ENCODE measurements at places on chromosomes 2 and 18.

DNA sequence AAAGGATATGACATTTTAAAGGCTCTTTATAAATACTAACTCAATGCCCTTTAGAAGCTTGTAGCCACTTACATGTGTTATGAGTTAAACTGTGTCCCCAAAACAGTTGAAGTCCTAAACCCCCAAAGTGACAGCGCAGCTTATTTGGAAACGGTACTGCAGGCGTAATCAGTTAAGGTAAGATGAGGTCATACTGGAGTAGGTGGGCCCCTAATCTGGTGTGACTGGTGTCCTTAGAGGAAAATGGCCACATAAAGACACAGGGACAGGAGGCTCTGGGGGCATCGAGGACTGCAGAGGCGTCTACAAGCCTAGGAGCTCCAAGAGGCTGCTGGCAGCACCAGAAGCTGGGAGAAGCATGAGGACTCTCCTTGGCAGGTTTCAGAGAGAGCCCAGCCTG, 8.5 kb downstream of the TXNL4A start:
- no peak for DNase-seq

- no peak for DNase-seq
Observed at GRCh38 chr18:61553045-61553659, 219.9 kb downstream of the CDH20 start.

- DNase-seq, result no peak
Observed at GRCh38 chr18:3383381-3383915, 66.5 kb upstream of the TGIF1 start.

- no peak for DNase-seq
Observed at GRCh38 chr18:51660188-51660715, 462.8 kb upstream of the MEX3C start.

GRCh38 chr18:2818281-2818680, 28.5 kb upstream of the EMILIN2 start:
- no peak for DNase-seq

GRCh38 chr2:108260773-108261172, 21.0 kb downstream of the SULT1C3 start:
- no peak for DNase-seq

DNA sequence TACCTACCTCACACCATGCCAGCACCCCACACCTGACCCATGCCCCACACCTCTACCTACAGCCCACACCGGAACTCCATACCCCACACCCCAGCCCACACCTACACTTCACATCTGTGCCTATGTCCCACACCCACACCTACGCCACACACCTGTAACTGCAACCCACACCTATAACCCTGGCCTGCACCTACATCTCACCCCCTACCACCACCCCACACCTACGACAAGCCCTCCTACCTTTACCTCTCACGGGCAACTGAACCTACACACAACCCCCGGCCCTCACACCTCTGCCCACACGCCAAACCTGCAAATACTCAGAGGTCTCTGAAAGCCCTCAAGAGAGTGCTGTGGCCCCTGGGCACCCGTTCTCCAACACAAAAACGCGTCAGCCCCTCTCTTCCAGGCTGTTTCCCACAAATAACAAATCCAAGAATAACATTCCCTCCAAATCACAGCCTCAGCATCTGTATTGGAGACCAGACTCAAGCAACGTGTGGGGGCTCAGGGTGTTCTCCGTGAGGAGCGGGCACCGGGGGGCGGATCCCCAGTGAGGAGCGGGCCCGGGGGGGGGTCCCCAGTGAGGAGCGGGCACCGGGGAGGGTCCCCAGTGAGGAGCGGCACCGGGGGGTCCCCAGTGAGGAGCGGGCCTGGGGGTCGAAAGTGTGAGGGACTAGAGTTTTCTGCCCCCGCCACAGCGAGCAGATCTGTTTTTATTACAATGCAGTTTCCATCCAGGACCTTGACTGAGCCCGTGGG, 33.4 kb downstream of the SLC66A2 start:
- DNase-seq, result no peak

DNA sequence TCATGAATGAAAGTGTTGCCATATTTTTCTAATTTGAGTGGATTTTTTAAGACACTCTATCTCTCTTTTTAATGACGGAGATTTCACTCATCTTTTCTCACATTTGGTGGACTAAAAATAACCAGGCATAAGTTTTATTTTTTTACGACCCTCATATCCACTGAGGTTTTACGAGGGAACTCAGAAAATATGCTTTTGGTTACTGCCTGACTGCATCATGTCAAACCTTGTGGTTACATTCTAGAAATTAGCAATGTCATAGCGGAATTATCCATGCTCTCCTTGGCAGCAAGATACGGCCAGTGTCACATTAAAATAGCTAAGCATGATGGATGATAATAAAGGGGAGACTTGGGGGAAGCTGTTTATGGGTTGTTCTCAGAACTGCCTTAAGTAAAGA, 428.6 kb upstream of the FSHR start:
- no peak for DNase-seq

DNA sequence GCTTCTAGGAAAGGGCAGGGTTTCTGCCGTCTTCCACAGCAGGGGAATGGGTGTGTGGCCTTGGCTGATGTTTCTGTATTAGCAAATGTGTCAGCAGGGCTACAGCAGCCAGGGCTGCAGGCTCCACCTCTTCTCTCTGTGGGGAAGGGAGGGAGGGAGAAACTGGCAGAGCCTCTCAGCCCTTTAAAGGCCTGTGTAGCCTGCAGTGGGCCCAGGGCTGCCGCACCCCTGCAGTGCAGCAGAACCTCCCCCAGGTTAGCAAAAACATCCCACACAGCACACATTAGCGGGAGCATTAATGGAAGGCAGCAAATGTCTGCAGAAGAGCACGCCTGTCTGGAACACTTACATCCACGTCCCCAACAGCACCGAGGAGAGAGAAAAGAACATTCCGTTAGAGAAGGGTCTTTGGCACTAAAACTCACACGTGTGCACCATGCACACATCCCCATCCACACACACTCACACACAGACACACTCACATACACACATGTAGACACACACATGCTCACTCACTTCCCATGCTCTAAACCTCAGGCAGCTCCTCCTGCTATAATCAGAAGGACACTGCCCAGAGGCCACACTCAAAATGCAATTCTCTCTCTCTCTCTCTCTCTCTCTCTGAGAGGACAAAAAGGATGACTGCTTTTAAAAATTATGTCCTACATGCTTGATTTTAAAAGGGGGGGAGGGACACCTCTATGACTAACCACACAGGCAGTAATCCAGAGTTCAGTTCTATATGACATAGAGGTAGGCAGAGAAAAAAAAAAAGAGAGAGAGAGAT, 24.1 kb downstream of the MRPL35 start:
- DNase-seq, result no peak

DNA sequence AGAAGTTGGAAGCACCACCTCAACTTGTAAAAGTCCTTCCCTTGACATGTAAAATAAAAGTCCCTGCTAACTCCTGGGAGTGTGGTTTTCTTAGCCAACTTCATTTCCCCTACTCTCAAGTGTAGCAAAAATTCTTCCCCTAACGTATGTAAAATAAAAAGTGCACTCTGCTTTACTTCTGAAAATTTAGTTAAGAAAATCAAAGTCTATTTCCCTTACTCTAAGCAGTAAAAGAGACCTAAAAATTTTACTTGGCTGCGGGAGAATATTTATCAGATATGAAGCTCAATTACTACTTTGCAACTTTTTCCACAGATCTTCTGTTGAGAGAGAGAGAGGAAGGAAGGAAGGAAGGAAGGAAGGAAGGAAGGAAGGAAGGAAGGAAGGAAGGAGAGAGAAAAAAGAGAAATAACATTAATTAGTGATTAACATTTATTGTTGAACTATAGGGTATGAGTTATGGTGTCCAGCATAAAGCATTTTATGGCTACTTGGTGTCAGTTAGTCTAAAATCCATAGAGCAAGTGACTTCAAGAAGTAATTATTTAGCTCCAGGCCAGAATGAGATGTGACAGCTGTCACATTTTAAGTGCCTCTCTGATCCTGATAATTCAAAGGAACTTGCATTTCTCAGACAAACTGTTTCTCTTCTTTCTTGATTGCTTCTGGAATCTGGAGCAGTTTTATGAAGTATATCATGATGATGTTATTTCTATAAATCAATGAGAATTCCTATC, 210.3 kb downstream of the TMX3 start:
- DNase-seq, result no peak

GRCh38 chr2:240368781-240369331, 66.6 kb upstream of the GPC1 start:
- no peak for DNase-seq

- DNase-seq, result no peak
Observed at GRCh38 chr2:28052691-28053090, 162.2 kb downstream of the BABAM2 start.

DNA sequence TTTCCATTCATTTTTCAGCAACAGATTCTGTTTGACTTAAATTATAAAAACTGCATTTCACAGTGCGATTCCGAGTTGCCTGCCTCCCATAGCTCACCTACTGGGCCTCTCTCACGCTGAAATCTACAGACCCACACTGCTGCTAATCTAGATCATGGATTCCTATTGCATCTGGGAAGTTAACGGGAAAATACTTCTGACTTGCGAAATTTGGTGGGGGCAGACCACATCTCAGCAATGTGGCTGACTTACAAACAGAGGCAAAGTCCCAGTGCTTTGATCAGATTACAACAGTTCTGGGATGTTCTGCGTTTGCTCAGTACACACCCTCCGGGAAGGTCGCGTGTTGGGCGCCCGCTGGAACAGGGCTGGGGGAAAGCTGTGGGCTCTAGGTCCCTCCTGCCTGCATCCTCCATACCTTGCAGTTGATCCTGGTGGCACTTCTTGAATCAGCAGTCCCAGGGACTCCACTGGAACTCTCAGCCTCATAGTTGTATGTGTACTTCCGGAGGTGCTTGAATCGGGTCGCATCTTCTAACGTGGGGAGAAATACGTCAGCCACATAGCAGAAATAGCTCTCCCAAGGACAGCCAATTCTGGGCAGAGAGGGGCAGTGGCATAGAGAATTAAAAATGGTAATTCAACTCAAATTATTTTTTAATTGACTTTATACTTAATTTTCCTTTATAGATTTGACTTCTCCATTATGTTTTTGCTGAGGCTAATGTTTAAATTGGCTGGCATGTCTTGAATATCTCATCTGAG, 1.7 kb downstream of the APOB start:
- no peak for DNase-seq
